ENCODE measurements at places on chromosomes 1 and 21. TPM values are rescaled to one million over a fixed set of nuclear protein-coding genes. Genes with fewer than 3 reads are reported as not detected.

The KRTAP26-1 gene
- total RNA-seq: not detected

The PGBD5 gene
- total RNA-seq: 0.25 TPM

The NR0B2 gene
- total RNA-seq: not detected

The NENF gene
- 6.6 TPM for total RNA-seq

The GPR3 gene
- 0.19 TPM for total RNA-seq

The DCST2 gene
- total RNA-seq: 0.13 TPM

The C1orf105 gene
- total RNA-seq: not detected

The FCRL4 gene
- not detected for total RNA-seq

The COL16A1 gene
- 1.0 TPM for total RNA-seq

The MIXL1 gene
- total RNA-seq: 0.06 TPM

The ZNF593OS gene
- total RNA-seq: not detected

The ADAM30 gene
- not detected for total RNA-seq

The UBL4B gene
- total RNA-seq: not detected

The IFI44 gene
- total RNA-seq: 13.9 TPM

The BECN2 gene
- not detected for total RNA-seq

The C1QB gene
- total RNA-seq: not detected

The HOOK1 gene
- total RNA-seq: not detected

The FCER1A gene
- total RNA-seq: not detected

The APOBEC4 gene
- total RNA-seq: not detected

The HSPA6 gene
- total RNA-seq: under 0.01 TPM

The PDXK gene
- total RNA-seq: 22.8 TPM

The ARMH1 gene
- total RNA-seq: 0.25 TPM

The DDAH1 gene
- total RNA-seq: 50.1 TPM

The CCDC24 gene
- total RNA-seq: 2.4 TPM

The SAMD13 gene
- 1.3 TPM for total RNA-seq

The KLHL17 gene
- total RNA-seq: 8.5 TPM

The SERINC2 gene
- total RNA-seq: 1.6 TPM

The TUT4 gene
- 10.4 TPM for total RNA-seq

The KLF17 gene
- total RNA-seq: not detected

The SPATC1L gene
- total RNA-seq: 3.1 TPM

The ANXA9 gene
- not detected for total RNA-seq

The MROH9 gene
- not detected for total RNA-seq

The CACHD1 gene
- 4.5 TPM for total RNA-seq

The ACTL8 gene
- total RNA-seq: not detected

The AGBL4 gene
- 0.19 TPM for total RNA-seq

The KAZN gene
- 2.8 TPM for total RNA-seq

The OPTC gene
- not detected for total RNA-seq

The B3GALT2 gene
- 0.65 TPM for total RNA-seq

The ZNF669 gene
- total RNA-seq: 12.4 TPM

The SPRR2F gene
- total RNA-seq: not detected

The SMYD2 gene
- total RNA-seq: 26.2 TPM

The DCAF6 gene
- 61.1 TPM for total RNA-seq

The PADI4 gene
- total RNA-seq: not detected

All from bladder microvascular endothelial cell (primary cell).